ENCODE measurements at places on chromosomes 16 and 17.

- DNase-seq: peak; percentile 86
Observed at GRCh38 chr17:78341559-78342448, 18.1 kb downstream of the SOCS3 start.

DNA sequence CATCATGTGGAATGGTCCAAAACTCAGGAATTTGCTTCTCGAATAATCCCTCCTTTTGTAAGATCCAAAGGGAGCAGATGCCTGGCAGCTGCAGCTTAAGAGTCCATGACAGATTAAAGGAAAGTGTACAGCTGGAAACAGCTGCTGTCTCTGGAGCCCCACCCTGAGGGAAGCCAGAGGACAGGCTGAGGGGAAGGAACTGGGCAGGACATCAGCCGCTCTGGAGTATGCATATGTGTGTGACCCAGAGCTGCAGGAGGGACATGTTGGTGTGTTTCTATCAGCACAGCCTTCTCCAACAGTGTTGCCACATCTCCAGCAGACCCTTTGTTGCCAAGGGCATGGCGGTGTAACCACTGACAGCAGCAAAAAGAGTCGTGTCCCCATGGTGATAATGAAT lies 46.2 kb downstream of the CYB561 start:
- no peak for DNase-seq

DNA sequence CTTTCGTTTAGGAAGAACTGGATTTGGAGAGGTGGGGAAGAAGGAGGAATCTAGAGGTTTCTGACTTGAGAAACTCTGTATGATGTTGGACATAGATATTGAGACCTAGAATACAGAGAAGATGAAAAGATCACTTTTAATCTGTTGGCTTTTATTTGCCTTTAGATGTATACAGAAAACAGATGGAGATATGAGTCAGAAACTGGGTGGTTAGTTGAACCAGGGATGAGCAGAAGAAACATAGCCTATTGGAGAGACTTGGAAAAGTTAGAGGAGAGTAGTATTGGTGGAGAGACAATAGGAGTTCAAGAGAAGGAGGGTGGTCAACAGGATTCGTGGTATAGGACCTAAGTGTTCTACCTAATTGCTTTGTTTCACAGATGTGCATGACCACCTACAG lies 5.1 kb downstream of the PHAF1 start:
- DNase-seq: no peak

DNA sequence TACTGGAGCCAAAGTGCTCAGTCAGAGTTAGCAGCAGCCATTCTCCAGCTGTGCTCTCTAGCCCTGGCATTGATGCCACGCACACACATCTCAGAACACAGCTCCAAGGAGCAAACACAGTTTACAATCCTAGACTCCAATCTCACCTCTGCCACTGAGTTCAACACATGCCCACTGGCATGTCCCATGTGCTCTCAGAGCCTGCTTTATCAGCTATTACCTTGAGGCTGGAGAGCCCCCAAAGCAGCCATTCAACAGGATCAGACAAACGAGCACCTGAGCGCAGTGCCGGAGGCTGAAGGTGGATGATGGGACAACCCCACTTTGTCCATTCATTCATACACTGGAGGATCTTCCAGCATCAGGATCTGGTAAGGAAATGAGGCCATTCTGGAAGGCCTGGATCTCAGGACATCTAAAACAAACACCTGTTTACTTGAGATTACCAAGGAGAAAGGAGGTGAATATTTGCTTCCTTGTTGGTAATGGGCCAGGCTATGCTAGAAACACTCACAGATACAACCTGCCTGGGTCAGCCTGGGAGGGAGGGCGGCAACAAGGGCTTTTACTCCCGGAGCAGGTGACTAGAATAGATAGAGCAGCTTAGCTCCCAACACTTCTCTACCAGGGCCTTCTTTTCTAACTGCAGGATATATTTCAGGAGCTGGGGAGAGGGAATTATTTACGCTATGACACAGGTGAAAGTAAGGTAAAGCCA lies 25.4 kb downstream of the RANBP10 start:
- DNase-seq: no peak

- no peak for DNase-seq
Observed at GRCh38 chr17:73423806-73424205, 112.0 kb upstream of the CDC42EP4 start.

GRCh38 chr17:65394811-65395472 lies 166.5 kb downstream of the AXIN2 start:
- DNase-seq: no peak

- DNase-seq: no peak
Observed at GRCh38 chr17:9090641-9091096, 69.4 kb downstream of the NTN1 start.

DNA sequence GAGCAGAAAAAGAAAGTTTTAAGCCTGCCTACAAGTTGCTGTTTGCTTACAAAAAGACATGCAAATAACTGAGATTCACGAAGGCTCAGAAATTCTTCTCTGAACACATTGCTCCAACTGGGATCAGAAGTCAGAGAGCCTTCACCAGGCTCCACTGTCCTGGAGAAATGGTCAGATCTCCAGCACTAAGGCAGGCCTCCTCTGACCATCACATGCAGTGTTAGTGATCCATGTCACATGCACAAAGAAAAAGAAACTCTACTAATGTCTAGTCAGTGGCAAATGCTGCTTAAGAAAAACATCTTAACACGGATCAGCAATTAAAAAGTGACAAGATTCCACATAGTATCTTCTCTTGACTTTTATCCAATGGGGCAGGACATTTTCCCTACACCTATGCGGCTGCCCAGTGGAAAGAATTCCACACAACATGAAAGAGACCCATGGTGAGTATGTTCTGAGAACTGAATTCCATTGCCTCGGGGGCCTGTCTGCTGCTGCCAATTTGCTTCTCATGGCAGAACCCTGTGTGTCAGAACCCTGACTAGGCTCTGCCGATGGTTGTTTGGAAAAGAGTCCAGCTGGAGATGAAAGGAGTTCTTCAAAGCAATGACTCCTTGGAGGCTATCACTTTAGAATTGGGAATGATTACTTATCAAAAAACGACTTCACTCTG lies 96.6 kb downstream of the HIC1 start:
- no peak for DNase-seq

DNA sequence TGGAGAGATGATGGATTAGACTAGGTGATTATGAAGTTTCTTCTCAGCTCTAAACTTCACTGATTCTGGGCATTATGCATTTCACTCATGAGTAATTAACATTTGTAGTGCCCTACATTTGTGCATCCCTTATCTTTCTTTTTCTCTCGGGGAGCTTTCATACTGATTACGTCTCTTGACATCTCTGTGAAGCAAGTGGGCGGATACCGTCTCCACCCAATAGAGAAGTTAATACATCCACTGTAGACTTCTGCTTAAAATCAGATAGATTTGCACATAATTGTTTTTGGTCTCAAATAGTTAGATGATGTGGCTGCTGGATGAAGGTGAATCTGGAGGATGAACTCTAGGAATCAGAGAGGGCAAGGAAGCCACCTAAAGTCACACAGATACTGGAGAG lies 653.6 kb upstream of the EEF2KMT start:
- DNase-seq: no peak

- DNase-seq: no peak
Observed at GRCh38 chr17:47967607-47968252, 3.2 kb upstream of the CDK5RAP3 start.

DNA sequence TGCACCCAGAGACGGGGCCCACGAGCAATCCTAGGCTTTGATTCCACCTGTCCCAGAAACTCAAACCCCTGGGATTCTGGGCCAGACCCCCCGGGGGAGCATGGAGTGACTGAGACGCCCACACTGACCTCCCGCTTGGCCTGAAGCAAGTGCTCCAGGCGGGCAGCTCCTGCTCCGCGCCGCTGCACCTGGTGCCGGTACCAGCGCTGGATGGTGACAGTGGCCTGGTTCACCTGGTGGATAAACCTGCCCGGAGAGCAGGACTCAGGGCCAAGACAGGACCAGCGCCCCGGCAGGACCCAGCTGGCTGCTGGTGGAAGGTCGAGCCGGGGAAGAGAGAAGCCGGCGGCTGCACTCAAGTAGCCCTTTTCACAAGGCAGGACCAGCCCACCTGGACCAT lies 22.6 kb downstream of the CEP131 start:
- no peak for DNase-seq

- no peak for DNase-seq
Observed at GRCh38 chr16:87922250-87922871, 14.0 kb downstream of the CA5A start.

DNA sequence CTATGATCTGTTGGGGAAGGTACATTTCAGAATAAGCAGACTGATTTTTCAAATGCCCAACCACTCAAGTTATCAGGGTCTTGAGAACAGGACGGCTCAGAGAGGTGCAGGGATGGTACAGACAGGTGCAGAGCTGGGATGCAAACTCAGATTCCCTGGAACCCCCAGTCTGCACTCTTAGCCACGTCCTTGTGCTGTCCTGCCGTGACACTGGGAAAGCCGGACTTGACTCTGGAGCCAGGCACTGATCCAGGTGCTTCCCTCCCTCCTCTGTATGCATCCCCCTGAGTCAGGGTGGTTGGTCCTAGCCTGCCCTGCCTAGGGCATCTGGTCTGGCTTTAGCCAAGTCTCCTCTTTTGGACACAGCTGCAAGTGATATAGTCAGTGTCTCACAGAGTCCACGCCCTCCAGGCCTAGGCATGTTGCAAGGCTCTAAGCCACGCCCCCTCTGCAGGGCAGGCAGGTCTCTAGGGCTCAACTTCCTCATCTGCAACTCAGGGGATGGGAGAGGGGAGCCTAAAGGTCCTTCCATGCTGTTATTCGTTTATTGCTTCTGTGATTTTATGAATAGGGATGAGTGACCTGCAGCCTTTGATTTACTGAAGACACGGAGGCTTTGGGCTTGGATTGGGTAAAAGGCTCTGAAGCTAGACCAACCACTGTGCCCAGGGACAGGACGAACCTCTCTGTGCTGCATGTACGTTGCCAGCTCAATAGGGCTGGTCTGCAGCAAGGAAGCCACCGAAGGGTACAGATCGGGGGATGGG lies 97.3 kb downstream of the SDK2 start:
- DNase-seq: peak; percentile 9

GRCh38 chr17:82848022-82848592 lies 8.3 kb upstream of the ZNF750 start:
- DNase-seq: no peak

DNA sequence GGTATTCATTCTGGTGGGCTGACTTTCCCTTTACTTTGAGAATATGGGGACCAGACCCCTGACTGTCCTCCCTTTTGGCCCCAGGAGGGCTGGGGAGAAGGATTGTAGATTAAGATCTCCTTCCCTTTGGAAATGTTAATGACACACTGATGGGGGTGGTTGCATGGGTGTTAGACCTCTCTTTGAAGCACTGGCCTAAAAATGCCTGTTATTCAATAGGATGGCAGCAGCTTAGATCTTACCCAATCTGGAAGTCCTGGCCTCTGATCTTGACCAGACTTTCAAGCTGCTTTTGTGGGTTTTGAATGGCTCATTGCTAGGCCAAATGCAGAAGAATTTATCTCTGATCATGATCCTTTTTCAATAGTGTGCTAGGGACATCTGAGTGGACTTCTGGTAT lies 25.7 kb downstream of the MAP3K3 start:
- DNase-seq: no peak

- DNase-seq: no peak
Observed at GRCh38 chr17:13078591-13079385, 61.0 kb upstream of the ELAC2 start.

DNA sequence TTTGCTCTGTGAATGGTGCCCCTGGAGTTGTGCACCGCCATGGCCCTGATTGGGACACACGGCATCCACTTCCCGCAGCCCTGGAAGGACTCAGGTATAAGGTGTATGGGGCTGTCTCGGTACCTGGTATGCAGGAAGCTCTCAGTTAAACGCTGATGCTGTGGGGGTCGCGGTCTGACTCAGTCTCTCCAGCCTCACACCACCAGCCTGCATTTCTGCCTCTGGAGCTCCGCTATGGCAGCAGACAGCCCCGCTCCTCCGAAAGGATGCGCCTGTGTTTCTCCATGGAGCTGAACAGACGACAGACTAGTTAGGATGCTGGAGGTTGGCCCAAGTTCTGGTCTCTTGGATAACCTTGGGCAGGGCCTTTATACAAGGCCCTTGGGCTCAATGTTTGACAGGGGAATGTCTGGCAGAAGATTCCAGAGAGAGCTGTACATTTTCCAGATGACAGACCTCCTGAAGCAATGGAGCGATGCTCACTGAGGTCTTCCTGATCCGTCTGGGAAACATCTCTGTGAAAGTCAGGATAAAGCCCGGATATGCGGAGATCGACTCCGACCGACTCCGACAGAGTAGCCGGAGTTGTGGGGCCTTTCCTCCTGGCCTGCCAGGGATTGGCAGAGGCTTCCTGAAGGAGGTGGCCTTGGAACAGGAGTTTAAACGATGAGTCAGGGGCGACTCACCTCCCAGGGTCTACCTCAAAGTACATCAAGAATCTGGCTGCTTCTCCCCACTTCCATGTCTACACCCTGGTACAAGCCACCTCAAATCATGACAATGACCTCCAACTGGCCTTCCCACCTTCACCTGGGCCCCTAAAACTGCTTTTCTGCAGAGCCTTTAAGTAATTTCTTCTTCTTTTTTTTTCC lies 21.9 kb upstream of the BCAR1 start:
- no peak for DNase-seq

GRCh38 chr16:75529959-75530358 lies 5.9 kb downstream of the CHST5 start:
- no peak for DNase-seq

DNA sequence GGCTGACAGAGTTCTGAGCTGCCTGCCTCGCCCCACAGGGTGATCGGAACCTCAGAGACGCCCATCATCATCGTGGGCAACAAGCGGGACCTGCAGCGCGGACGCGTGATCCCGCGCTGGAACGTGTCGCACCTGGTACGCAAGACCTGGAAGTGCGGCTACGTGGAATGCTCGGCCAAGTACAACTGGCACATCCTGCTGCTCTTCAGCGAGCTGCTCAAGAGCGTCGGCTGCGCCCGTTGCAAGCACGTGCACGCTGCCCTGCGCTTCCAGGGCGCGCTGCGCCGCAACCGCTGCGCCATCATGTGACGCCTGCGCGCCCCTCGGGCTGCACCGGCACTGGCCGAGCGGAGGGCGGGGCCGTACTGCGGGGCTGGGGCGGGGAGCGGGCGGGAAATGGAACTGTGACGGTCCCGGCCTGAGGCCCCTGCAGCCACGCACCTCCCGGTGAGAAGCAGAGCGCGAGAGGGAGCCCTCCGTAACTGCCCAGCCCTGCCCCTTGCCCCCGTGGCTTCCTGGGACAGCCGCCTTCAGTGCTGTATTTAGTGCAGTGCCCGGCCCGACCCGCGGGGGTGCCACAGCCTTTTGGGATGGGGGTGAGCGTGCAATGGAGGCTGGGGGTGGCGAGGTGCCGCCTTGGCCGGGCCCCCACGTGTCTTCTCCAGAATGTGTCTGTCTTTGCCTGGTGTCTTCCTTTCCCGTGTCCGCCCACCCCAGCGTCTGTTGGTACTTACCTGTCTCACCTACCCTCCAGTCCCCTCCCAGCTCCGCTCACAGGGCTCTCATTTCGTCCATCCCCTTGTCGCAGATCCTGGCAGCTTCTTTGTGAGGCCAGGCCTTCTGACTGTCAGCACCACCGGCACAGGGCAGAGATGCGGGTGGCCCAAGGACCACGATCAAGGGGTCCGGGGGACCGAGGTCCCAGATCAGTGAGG lies 9.8 kb downstream of the RASL10B start:
- no peak for DNase-seq

DNA sequence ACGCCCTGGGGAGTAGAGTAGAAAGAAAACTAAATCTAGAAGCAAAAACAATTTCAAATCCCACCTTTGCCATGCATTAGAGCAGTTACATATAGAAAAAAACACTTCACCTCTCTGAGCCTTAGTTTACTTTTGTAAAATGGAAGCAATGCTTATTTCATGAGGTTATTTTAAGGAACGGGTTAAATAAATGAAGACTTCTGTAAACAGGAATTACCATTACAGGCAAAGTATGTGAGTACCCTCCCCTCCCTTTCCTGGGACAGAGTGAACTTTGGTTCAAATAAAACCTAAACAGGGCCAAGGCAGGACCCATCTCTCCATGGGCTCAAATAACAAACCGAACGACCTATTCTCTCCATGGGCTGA lies 4.5 kb upstream of the KRT15 start:
- no peak for DNase-seq

Data from NCI-H460 (cell line).